Right kidney (tissue), 9 donors: ENCODE measurements at places on chromosomes 4 and X.

DNA sequence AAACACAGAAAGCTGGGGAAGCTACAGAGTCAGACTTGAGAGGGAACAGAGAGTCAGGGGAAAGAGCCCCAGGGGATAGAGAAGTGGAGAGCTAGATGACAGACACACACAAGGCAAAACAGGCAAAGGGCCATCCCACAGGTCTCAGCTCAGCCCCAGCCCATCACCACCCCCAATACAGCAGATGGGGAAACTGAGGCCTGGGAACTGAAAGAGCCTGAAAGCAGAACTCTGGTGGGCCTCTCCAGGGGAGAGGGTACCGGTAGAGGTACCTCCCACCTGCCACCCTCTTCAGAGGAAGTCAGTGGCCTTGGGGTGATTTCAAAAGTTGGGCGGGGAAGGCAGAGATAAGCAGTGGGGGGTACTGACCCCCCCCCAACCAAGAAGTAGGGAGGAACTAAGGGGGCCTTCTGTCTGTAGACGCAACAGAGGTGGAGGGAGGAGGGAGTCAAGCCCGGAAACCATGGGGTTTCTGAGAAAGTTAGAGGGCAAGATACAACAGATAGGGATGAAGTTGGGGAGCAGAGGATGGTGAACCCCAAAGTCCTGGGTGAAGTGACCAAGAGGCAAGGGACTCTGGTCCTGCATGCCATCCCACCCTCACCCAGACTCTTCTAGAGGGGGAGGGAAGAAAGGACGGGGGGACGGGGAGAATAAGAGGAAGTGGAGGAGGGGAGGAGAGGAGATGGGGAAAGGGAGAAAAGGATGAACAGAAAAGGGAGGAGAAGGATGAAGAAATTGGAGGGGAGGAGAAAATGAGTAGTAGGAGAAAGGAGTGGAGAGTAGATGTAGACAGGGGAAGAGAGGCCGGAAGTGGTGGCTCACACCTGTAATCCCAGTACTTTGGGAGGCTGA is 3.2 kb downstream of the GATA1 start:
- no peak for DNase-seq

- DNase-seq: no peak
These were observed 201.0 kb upstream of the ARSJ start for GRCh38 chr4:114180481-114180880.

DNA sequence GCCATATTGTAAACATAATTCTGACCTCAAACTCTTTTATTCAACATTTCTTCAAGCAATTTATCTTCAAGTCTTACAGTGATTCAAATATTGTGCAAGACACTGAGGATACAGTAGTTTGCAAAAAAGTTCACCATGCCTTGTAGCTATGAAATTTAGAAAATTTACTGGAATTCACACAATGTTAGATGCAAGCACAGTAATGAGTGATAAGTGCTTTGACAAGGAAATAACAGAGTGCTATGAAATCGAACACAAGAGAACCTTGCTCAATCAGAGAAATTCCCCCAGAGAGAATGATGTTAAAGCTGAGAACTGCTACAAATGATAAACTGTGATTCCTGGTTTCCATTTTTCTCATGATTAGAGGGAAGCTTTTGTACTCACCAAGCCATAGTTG is 952.9 kb downstream of the FAT4 start:
- DNase-seq: no peak

GRCh38 chr4:6705646-6706045 is 4.0 kb downstream of the MRFAP1L1 start:
- no peak for DNase-seq

GRCh38 chr4:140152751-140153418 is 1.1 kb downstream of the MAML3 start:
- DNase-seq: peak; percentile 88

- DNase-seq: peak; percentile 52
These were observed at the start of gene MAOA for GRCh38 chrX:43656005-43656494. TSS of gene MAOA (plus strand) at chrX:43656299. CDS start at chrX:43656342, 43 bp downstream.

DNA sequence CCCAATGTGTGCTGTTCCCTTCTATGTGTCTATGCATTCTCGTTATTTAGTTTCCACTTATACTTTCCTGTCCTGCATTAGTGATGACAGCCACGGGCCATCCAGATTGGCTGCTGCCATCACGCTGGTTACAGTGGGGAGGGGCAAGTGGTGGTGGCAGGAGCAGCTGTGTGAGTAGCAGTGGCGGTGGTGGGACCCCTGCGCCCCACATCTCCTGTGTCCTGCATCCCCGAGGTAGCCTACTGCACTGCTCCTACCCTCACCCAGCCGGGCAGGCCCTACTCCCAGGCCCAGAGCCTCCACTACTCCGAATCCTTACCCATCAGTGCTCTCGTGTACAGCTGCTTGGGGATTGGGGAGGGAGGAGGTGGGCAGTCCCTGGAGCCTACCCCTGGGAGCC is 798.7 kb upstream of the AGA start:
- DNase-seq: no peak

DNA sequence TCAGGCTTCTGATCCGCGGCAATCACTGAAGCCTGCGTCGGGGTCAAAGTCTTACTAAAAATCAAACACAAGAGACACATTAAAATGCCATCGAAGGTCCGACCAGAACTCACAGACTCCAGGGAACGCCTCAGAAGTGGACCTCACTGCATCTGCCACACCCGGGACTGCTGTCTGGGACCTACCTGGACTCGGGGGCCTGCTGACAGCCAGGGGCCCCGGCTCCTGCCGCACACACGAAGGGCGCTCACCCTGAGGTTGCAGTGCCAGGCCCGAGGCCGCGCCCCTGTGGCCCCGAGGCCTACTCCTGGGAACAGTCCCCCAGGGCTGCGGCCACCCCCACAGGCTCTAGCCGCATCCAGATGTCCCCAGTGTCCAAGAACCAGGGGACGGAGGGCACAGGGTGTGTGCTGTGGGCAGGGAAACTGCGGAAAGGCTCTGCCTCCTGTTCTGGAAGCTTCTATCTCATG is 7.4 kb downstream of the CTBP1 start:
- no peak for DNase-seq

GRCh38 chr4:112514647-112515197 is 1.3 kb downstream of the NEUROG2 start:
- peak; percentile 46 for DNase-seq

- no peak for DNase-seq
These were observed 7.2 kb upstream of the IDS start for GRCh38 chrX:149512225-149512885.

GRCh38 chrX:97968376-97969163 is 1084.9 kb downstream of the RPA4 start:
- no peak for DNase-seq

- no peak for DNase-seq
These were observed 69.5 kb downstream of the APBB2 start for GRCh38 chr4:41144812-41145211.

GRCh38 chrX:17154001-17154400 is 207.5 kb downstream of the REPS2 start:
- no peak for DNase-seq

DNA sequence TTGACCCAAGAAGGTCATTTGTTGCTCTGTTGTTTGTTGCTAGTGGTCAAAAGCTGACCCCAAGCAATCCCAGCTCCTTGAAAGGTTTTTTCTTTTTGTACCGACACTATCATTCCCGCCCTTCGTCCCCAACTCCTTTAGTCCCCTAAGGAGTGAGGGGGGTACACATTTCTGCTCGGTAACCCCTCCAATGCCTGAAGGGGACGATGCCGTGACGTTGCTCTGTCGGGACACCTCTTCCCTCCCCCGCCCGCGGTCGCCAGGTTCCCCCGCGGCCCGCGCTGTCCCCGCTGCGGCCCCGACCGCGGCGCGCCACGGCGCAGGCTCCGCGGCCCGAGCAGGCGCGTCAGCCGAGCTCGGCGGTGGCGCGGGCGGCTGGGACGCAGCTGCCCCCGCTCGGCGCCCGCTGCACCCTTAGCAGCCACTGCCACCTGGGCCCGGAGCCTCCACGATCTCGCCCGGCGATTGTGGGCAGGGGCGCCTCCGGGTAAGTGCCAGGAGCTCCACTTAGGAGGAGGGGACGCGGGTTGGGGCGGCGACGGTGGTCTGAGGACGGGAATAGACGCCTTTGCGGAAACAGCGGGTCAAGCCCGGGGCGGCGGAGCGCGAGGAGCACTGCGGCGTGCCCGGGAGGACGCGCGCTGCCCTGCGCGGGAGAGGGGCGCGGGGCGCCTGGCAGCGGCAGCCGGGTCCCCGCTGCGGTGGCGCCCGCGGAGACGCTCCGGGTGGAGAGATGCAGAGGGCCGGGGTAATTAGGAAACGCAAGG is at the start of gene GLRB:
Gene GLRB, plus strand, starts transcription at position 340 of the 767 bp plus-strand sequence. CDS start 1,875 bp downstream, outside the sequence.
- DNase-seq: peak; percentile 84

DNA sequence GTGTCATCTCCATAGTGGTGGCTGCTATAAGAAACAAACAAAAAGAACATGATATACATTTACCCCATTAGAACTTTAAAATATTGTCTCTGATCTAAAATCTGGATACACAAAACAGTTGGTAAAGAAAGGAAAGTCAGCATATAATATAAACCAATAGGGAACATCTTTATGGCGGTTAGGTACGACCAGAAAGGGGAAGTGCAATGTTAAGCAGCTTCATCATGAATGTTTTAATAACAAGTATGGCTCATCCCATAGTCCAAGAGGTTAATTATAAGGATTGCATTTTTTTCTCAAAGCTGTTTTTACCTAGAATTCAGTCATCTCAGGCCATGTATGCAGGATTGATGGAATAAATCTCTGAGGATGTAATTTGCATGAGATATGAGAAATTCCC is 1869.7 kb downstream of the PCDH7 start:
- no peak for DNase-seq

- no peak for DNase-seq
These were observed 48.3 kb upstream of the LCORL start for GRCh38 chr4:18069810-18070209.

DNA sequence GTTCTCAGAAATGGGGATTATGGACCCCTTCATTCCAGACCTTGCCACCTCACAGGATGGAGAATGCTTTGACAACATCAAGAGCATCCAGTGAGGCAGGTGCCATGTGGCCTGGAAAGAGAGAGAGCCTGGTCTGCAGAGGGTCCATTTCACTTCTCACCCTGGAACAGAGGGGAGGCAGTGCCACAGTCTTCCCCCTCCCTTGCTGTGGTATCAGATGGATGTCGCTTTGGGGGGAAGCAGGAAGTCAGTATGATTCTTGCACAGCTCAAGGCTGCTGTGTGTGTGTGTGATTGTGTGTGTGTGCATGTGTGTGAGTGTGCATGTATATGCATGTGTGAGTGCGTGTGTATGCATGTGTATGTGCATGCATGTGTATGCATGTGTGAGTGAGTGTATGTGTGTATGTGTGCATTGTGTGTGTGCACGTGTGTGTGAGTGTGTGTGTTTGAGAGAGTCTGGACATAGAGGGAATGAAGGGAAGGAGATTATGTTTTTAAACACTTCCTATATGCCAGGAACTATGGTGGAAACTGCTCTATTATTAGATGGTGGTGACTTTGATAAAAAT is 328.6 kb upstream of the CLNK start:
- no peak for DNase-seq

DNA sequence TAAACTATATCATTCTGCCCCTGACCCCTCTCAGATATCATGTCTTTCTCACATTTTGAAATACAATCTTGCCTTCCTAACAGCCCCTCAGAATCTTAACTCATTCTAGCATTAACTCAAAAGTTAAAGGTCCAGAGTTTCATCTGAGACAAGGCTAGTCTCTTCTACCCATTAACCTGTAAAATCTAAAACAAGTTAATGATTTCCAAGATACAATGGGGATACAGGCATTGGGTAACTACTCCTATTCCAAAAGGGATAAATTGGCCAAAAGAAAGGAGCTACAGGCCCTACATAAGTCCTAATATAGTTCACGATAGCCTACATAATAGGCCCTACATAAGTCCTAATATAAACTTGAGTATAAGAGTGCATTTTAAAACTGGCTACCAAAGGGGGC is 18.9 kb downstream of the ADH6 start:
- DNase-seq: no peak

DNA sequence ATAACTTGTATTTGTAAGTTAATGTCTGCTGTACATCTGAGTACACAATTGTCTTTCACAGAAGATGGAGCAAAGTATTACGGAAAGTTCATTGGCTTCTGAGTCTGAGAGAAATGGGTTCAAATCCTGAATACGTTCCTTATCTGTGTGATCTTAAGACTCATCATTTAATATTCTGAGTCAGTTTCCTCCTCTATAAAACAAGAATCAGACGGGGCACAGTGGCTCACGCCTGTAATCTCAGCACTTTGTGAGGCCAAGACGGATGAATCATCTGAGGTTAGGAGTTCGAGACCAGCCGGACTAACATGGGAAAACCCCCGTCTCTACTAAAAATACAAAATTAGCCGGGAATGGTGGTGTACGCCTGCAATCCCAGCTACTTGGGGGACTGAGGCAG is 57.8 kb downstream of the APBB2 start:
- DNase-seq: no peak

DNA sequence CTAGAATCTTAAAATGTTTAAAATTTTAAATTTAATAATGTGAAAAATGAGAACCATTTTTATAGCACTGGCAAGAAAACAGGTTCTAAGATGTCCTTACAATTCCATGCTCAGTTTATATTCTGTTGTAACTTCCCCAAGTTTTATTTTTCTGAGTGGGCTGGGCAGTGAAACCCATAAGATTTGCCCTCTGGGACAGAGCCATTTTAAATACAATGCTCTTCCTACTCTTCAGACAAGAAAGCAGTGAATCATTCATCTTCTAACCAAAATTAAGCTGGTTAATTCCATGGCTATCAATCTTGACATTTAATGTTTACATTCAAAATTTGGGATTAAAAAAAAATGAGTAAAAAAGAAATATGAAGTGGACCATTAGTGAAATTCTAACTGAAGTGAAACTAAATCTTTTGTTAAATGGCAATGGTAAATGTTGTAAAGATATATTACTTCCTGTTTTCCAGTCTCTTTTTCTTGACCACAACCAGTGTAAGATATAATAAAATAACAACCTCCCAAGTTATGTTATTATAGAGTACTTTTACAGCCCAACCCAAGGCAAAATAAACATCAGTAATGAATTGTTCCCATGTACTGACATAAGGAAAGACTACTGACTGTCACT is 37.2 kb upstream of the PTPN13 start:
- no peak for DNase-seq

DNA sequence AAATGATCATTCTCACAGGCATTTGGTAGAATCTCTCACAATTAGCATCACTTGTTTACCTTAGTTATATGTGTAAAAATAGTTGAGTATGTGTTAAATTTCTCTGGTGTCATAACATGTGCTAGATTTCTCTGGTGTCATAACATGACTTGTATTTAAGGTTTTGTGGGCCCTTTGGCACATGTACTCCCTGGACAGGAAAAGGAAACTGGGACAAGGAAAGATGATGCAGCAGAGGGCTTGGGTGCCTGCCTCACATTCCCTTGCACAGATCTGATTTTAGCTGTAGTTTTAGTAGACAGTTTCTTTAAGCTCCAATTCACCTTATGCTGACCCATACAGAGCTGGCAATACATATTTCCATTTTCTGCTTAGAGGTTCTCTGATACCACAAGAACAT is 726.0 kb downstream of the C4orf33 start:
- no peak for DNase-seq
